ENCODE measurements at places on chromosomes 1 and 21.
A peak's percentile ranks its signal among the peaks of the same experiment; 100 is the strongest.

DNA sequence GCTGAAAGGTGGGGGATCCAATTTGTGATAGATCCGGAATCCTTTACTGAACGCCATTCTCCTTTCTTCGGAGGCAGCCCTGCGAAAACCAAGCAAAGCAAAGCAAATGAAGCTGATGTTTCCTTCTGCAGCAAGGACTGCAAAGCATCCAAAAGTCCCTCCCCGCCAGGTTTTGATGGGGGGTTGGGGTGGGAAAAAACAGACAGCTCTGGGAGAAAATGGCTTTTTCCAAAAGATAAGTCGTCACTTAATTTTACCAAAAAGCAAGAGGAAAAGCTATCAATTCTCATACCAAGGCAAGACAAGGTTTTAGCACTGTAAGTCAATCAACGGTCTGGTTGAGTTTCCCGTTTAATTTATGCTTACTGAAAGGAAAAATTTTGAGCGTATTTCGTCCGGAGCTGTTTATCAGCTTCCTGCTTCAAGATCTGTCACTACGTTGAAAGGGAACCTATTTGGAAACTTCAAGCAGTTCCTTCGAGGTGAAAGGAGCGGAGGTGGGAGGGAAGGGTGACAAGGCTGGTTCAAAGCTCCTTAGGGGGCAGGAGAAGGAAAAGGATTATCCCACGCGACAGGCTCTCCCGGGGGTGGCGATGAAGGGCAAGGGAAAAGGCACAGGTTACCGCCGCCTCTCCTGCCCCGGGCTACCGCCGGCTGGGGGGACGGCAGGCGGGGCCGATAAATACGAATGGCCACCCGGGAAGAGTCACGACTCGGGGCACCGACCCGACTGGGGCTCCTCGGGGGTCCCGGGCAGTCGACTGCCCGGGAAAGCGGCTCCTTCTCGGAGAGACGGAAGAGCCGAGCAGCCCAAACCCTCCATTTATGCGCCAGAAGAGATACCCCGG is 750 bp downstream of the SYNJ1 start:
- DNase-seq, result peak; percentile 49

GRCh38 chr1:94974824-94975223 is 47.9 kb upstream of the CNN3 start:
- DNase-seq, result no peak

GRCh38 chr1:19460535-19461219 is 24.7 kb downstream of the CAPZB start:
- DNase-seq, result no peak

DNA sequence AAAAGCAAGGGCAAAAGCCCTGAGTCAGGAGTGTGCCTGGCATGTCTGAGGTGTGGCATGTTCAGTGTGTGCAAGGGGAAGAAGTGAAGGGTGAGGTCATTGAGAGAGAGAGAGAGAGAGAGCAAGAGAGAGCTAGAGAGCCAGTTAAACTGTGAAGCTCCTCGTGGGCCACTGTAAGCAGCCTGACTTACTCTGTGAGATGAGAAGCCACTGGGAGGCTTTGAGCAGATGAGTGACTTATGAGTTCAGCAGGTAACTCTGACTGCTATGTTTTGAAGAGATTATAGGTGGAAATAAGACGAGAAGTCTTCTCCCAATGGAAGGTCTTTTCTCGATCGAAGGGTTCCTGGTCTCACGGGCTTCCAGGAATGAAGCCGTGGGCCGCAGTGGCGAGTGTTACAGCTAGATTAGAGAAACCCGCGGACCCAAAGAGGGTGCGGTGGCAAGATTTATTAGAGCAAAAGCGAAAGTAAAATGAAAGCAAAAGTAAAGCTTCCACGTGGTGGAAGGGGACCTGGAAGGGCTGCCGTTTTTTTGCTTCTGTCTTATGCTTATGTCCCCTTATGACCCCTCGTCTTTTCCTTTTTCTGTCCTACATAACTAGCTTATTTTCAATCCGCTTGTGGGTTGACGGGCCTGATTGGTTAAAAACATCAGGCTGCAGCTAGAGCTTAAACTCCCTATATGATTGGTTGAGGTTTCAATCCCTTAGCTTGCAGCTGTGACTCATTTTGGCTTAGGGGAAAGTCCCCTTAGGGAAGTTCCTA is 323.1 kb upstream of the FAM78B start:
- DNase-seq, result peak; percentile 8

DNA sequence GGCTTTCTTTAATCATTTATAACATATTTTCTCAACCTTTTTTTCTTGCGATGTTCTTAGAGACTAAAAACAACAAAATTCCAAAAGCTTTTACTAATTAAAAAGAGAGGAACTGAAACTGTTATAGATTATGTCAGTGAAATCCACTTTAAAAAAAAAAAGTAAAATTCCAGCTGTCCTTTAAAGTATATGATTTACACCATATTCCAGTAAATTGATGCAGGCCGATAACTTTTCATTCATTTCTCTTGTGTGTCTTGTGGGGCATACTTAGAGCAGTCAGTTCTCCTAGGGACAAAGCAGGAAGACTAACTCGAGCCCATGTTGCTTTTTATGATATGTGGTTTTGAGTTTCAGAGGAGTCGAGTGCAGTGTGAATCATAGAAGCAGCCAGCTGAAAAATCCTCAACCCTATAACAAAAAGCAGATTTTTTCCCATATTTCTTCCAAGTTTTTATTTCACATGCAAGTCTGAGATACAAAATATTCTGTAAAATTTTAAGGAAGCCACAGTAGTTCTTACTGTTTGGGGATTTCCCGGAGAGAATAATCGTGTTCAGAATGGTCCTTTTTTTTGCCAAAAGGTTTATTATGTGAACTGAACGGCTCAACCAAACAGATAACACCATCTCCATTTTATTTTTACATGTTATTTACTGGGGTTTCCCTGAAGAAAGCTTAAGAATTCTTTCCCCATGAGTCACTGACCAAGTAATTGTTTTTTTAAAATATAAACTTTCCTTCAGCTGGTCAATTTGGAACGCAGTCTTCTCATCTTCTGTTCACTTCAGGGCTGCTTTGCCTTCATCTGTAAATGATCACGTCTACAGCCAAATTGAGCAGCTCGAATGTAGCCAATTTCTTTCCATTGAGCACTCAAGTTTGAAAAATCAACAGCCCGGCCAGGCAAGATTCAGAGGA is 77.0 kb upstream of the C1orf105 start:
- DNase-seq, result no peak

DNA sequence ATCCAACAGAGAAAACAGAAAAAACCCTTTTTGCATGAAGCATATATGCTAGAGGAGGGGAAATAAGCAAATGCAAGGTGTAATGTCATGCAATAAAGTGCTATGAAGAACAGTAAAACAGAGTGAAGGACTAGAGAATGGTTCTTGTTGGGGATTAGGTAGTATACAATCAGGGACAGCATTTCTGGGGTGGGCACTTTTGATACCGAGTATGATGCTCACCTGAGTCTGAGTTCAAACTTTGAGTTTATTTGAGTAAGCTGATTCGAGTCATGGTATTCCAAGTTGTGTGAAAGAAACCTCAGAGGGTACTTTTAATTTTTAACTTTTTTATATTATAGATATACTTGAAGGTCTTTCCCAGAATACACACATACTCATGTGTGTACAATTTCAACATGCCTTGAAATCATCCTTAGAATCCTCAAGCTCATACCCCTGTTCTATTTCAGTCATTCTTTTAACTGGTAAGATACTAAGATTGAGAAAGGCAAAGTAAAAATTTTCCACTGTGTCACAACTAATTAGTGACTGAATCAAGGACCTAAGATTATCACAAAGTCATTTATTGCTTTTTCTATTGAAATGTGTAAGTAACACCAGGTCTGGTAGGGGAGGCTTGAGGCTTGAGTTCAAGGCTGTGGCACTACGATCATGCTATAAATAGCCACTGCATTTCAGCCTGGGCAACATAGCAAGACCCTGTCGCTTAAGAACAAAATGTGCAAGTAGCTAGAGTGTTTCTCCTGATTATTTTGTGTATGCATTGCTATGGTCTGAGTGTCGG is 12.1 kb downstream of the LRRC8B start:
- DNase-seq, result no peak

GRCh38 chr1:154812877-154813276 is 57.2 kb downstream of the KCNN3 start:
- DNase-seq, result no peak
